ENCODE measurements at places on chromosomes 2 and 18.

GRCh38 chr2:170047331-170048065 is 130.4 kb upstream of the MYO3B start:
- no peak for ATAC-seq

DNA sequence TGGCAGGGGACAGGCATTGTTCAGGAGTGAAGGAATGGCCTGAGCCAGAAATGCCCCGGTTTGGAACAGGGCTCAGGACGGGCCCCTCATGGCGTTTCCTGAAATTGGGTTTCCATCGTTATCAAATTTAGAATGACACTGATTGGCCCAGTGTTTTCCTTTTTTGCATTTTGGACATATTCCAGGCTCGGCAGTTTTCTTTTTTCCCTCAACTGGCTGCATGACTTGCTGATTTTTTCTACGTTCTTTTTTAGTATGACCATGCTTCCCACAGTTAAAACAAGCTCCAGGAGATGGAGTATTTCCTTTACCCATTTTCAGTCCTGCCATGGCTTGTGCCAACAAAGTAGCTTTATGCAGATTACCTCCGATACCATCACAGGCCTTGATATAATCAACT is 20.4 kb upstream of the LYG2 start:
- no peak for ATAC-seq

GRCh38 chr18:3140986-3141639 is 78.7 kb downstream of the MYOM1 start:
- no peak for ATAC-seq

- no peak for ATAC-seq
Measured at GRCh38 chr2:160647967-160648685, 154.5 kb upstream of the RBMS1 start.

DNA sequence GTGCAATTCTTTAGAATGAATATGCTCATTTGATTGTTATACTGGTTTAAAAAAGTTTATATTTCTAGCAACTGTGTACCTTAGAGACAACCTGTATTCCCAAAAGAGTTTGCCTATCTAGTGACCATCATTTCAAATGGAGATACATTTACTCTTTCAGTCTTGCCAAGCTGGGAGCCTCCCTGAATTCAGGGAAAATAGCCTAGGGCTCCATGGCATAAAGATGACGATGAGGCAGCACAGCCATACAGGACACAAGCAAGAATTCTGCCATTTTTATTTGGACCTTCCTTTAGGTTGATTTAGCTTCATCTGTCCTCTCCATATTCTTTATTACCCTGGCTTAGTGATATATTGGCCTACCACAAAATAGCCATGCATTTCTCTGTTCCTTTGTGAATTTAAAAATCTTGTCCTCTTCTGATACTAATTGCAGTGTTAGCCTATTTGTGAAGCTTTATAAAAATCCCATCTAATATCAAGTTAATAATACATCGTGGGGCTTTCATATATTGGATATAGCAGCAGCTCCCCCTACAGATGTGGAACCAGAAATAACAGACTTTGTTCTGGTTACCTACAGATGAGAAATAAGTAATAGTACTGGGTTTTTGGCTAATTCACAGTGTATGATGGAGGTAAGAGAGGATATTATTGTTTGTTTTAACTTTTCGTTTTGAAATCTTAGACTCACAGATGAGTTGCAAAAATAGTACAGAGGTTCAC is 1661.9 kb upstream of the PIK3C3 start:
- no peak for ATAC-seq

DNA sequence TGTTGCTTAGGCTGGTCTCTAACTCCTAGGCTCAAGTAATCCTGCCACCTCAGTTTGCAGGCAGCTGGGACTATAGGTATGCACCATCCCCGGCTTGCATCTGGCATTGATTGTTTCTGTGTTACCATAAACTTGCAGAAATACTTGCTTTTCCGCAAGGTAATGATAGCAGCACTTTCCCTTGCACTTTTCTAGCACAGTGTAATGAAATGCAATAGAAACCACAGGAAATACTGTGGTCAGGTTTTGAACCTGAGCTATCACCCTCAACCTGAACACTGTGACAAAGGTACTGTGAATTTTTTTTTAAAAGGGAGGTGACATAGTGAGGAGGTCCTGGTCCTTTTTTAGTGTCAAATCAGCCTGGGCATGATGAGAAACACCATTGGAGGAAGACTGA is 38.3 kb downstream of the DHRS9 start:
- ATAC-seq: peak; percentile 50

- peak; percentile 84 for ATAC-seq
Measured at GRCh38 chr2:6877402-6878304, at the start of gene RSAD2. Gene RSAD2 (plus strand): TSS chr2:6877777. CDS start chr2:6877801, 24 bp downstream.

DNA sequence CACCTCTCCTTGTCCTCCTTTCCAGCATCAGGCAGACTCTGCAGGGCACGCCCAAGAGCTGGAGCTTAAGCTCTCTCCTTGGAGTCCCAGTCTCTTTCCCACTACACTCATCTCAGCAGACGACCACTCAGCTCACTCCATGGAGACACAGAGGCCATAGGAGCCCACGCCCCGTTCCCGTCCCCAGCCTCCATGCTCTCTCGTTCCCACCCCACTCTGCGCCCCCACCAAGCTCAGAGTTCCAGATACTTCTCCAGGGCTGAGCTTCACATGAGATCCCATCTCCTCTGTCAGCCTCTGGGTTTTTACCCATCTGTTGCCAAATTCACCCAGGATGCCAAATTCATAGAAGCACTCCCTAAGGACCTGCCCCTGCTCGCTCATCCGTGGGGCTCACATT is 87.3 kb downstream of the MALT1 start:
- no peak for ATAC-seq

GRCh38 chr2:215920244-215921100 is 92.9 kb downstream of the MREG start:
- peak; percentile 69 for ATAC-seq

GRCh38 chr2:159996792-159997546 is 65.4 kb downstream of the PLA2R1 start:
- no peak for ATAC-seq

- peak; percentile 100 for ATAC-seq
Measured at GRCh38 chr2:149597668-149598326, 10.2 kb upstream of the MMADHC start.
